ENCODE measurements at places on chromosomes 13 and 19.

GRCh38 chr19:48355365-48355954 lies 8.3 kb downstream of the TMEM143 start:
- DNase-seq: no peak

- DNase-seq: no peak
Observed at GRCh38 chr19:2049741-2050348, 1.2 kb downstream of the MKNK2 start.

GRCh38 chr19:6125571-6125989 lies 9.9 kb upstream of the ACSBG2 start:
- no peak for DNase-seq

DNA sequence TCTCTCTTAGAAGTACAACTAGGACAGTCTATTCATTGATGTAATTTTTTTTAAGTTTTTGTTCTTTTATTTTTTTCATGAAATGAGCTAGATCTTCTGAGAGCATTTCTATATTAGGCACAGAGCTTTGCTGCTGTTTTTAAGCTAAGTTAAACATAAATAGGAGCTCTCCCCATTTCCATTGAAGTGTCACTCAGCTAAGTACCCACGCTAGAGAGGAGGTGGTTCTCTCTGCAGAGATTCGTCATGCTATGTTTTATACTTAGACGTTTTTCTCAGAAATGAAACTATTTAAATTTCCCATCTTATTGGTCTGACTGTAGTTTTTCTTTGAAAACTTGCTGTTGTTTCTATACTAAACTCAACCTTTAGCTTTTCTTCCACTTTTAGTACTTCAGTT lies 271.5 kb downstream of the PCDH9 start:
- DNase-seq: no peak

GRCh38 chr19:7788933-7789323 lies 25.9 kb downstream of the CLEC4M start:
- DNase-seq: no peak

GRCh38 chr19:3374369-3375112 lies 8.2 kb downstream of the NFIC start:
- DNase-seq: no peak

DNA sequence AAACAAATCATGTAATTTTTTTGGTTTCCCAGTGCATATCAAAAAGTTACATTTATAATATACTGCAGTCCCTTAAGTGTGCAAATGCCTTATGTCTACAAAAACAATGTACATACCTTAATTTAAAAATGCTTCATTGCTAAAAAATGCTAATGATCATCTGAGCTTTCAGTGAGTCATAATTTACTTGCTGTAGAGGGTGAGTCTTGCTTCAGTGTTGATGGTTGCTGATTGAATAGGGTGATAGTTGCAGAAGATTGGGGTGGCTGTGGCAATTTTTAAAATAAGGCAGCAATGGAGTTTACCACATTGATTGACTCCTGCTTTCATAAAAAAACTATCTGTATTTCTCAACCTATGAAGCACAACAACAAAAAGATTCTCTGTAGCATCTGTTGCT lies 613.9 kb downstream of the TBC1D4 start:
- no peak for DNase-seq

- no peak for DNase-seq
Observed at GRCh38 chr19:33862981-33863380, 66.3 kb downstream of the KCTD15 start.

DNA sequence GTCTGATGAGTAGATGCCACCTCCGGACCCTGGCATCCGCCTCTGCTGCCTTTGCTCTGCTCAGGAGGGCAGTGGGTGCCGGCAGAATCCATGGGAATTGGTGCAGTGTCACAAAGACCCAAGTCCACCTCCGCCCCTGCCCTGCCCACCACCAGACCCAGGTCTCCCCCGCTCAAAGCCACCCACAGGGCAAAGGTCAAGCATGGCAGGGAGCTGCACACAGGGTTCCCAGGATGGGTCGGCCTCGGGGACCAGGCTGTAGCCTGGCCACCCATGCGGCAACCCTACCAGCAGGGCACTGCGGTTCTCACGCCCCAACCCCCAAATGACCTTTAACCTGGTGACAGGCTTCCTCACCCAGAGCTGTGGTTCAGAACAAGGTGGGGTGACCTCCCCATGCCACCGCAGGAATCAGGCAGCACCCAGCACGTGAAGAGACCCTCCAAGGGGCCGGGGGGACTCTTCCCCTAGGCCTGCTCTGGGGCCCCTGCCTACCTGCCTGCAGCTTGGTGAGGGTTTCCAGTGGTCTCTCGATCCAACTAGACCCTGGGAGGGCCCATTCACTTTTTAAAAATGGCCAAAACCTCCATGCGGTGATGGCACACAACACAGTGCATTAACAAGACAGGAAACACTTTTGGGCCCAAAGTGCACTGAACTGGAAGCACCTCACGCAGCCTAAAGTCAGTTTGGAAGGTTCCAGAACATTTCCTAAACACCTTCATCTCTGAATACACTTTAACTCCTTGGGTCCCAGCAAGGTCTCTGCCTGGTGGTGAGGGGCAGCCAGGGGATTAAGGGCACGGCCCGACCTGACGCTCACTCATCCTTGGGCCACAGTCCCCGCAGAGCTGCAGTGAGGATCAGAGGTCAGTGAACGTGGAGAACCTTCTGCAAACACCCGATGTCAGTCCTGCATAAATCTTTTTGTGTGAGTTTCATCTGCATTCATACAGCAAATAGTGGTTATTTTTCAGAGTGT lies 11.0 kb downstream of the GAS6 start:
- no peak for DNase-seq

DNA sequence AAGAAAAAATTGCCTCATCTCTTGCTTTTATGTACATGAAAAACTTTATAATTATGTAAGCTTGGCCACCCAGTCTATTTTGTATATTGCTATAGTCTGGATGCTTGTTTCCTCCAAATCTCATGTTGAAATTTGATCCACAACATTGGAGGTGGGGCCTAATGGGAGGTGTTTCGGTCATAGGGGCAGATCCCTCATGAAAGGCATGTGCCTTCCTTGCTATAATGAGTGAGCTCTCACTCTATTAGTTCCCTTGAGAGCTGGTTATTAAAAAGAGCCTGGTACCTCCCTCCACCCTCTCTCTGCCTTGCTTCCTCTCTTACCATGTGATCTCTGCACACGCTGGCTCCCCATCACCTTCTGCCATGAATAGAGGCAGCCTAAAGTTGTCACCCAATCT lies 1005.1 kb downstream of the PCDH9 start:
- no peak for DNase-seq

GRCh38 chr13:65387743-65388347 lies 1842.3 kb downstream of the PCDH9 start:
- DNase-seq: no peak

GRCh38 chr19:41646589-41647204 lies 19.8 kb upstream of the CEACAM4 start:
- DNase-seq: no peak

DNA sequence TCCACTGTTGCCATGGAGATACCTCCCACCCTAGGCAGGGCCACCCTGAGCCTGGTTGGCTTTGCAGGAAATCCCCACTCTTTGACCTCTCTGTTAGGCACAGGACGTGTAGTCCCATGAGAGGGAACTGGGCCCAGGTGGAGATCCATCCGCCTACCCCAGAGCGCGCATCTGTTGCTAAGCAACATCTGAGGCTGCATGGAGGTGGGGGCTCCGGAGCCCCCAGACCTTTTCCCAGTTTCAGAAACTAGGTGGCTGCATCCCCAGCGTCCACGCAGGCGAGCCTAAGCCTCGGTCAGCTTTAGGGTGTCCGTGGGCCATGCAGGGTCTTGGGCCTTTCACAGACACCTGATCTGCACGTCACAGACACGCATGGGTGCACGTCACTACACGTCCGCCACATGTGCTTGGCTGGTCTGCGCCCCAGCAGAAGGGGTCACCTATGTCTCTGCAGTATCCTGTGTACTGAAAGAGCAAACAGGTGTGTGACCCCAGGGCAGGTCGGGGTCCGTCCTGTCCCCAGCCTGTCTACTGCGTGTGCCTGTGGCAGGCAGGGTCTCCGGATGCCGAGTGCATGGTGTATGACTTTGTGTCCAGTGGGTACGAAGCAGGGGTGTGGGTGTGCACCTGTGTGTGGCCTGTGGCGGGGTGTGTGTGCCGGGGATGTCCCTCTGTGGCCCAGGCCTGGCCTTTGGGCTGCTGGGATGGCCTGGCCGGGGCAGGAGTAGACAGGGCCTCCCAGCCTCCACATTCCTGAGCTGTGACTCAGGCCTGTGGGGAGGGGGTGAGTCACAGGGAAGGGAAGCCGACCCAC lies 4.1 kb upstream of the CIRBP start:
- no peak for DNase-seq

GRCh38 chr19:35949131-35949530 lies 13.0 kb downstream of the LRFN3 start:
- no peak for DNase-seq

- no peak for DNase-seq
Observed at GRCh38 chr13:91247768-91248167, 99.7 kb upstream of the MIR17HG start.

- no peak for DNase-seq
Observed at GRCh38 chr13:39876258-39876657, 220.8 kb downstream of the COG6 start.

- DNase-seq: no peak
Observed at GRCh38 chr19:31232180-31232579, 117.1 kb downstream of the TSHZ3 start.

DNA sequence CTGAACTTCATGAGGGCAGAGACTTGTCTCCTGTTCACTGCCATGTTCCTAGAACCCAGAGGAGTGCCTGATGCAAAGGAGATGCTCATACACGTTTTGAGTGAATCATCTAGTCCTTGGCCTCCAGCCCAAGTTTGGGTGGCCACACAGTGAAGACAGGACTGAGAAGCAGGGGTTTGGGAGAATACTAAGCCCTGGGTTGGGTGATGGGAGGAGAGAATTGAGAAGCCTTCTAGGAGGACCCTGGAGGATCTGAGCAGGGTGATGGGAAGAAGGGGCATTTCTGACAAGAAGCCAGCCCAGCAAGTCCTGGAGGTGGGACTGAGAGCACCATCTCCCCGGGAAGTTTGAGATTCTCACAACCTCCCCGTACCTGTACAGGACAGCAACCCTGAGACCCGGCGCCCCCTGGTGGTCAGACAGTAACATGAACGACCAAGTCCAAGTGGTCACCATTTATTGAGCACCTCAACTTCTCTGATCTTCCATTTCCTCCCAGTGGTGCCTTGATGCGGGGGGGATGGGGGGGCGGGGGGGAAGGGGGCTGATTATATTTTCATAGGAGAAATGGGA lies 11.0 kb downstream of the CTU1 start:
- DNase-seq: no peak

DNA sequence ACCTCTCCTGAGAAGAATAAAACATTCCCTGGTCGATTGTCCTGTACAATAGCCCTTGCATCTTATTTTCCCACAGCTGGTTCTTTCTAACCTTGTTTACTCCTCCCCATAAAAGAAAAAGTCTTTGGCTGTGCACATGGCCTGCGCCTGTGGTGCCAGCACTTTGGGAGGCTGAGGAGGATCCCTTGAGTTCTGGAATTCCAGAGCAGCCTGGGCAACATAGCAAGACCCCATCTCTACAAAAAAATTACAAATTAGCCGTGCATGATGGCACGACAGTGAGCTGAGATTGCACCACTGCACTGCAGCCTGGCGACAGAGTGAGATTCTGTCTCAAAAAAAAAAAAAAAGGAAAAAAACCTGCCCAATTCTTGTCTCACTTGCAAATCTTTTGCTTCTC lies 7.2 kb upstream of the NUP62 start:
- no peak for DNase-seq

- DNase-seq: no peak
Observed at GRCh38 chr13:74597526-74597925, 463.3 kb upstream of the KLF12 start.

DNA sequence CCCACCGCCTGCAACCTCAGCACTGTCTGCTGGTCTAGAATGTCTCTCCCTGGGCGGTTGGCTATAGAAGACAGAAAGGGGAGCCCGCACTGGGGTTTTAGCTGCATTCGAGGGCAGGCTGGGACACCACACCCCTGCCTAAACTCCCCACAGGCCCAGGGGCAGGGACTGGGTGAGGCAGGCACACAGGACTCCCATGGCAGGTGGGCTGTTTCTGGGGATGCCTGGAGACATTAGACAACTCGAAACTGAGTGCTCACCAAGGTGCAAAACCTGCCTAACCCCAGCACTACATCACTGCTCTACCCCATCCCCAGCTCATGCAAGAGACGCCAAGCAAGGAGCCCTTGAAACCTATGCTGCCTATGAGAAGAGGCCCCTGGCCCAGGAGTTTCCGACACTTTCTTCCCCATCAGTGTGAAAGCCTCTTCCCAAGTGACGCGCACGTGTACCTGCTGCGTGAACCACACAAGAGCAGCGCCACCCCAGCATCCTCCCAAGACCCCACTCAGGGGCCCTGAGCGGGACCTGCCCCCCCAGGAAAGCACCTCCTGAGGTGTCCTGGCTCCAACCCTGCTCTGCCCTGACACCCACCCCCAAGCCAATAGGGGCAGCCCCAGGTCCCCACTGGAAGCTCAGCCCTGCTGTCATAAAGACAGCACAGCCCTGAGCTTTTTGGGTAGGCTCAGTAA lies 121.2 kb downstream of the TUBA3C start:
- no peak for DNase-seq

- DNase-seq: no peak
Observed at GRCh38 chr13:112366907-112367646, 9.1 kb upstream of the SPACA7 start.

GRCh38 chr13:107069108-107069776 lies 501.3 kb upstream of the ARGLU1 start:
- no peak for DNase-seq

- no peak for DNase-seq
Observed at GRCh38 chr13:37621811-37622361, 23.3 kb upstream of the POSTN start.

DNA sequence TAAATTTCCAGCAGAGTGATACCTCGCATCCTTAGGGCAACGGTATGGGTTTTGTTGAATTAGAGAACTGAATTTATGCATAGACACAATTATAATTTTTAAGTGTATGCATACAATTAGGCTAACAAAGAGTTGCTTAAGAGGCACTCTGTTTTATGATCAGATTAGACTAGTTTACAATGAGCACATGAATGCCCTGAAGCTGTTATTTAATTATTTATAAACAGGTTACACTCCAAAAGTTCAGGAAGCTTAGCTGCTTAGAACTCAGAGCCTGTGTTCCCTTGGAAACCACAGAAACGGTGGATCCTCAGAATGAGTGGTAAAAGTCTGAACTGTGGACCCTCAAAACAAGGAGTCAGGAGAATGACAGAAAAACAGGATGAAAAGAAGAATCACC lies 72.5 kb upstream of the FBXL3 start:
- DNase-seq: no peak

DNA sequence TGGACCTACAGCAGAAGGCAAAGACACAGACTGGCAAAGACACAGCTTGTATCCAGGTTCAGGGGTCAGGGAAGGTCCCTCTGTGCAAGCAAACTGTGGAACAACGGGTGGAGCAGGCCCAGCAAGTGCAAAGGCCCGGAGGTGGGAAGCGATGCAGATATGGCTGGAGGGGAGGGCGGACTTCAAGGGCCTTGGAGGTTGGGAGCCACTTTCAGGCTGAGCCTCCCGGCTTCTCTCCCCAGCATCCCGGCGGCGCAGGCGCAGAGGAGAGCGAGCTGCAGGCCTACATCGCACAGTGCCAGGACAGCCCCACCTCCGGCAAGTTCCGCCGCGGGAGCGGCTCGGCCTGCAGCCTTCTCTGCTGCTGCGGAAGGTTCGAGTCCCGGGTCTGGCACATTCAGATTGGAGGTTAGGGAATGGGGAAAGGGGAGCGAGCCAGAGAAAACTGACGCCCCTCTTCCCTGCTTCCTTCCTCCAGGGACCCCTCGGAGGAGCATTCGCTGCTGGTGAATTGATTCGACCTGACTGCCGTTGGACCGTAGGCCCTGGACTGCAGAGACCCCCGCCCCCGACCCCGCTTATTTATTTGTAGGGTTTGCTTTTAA lies 2.1 kb upstream of the PNPLA6 start:
- DNase-seq: no peak

Measured in esophagus squamous epithelium (tissue), 5 donors.